ENCODE measurements at places on chromosomes 7 and 10.

DNA sequence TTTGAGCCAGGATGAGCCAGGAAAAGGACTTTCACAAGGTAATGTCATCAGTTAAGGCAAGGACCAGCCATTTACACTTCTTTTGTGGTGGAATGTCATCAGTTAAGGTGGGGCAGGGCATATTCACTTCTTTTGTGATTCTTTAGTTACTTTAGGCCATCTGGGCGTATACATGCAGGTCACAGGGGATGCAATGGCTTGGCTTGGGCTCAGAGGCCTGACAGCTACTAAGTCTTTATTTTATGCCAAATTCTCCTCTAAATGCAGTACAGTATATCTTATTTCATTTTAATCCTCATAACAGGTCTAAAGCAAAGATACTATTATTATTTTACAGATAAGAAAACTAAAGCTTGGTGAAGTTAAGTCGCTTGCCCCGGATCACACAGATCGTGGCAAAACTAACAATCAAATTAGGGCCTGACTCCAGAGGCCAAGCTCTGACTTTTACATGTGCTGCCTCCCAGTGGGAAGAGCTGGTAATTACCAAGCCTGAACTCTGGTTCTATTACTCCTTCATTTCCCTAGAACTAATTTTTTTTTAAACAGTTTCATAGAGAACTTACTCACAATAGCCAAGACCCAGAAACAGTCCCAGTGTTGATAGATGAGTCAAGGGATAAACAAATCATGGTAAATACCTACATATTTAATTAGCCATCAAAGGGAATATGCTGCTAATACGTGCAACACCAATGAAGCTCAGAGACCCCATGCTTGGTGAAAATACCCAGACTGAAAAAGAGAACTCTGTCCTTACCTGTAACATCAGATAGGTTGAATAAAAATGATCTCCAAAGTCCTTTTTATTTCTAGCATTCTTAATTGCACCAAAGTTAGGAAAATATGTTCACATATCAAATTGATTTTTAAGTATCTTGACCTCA is 35.4 kb downstream of the C7orf25 start:
- no peak for DNase-seq

DNA sequence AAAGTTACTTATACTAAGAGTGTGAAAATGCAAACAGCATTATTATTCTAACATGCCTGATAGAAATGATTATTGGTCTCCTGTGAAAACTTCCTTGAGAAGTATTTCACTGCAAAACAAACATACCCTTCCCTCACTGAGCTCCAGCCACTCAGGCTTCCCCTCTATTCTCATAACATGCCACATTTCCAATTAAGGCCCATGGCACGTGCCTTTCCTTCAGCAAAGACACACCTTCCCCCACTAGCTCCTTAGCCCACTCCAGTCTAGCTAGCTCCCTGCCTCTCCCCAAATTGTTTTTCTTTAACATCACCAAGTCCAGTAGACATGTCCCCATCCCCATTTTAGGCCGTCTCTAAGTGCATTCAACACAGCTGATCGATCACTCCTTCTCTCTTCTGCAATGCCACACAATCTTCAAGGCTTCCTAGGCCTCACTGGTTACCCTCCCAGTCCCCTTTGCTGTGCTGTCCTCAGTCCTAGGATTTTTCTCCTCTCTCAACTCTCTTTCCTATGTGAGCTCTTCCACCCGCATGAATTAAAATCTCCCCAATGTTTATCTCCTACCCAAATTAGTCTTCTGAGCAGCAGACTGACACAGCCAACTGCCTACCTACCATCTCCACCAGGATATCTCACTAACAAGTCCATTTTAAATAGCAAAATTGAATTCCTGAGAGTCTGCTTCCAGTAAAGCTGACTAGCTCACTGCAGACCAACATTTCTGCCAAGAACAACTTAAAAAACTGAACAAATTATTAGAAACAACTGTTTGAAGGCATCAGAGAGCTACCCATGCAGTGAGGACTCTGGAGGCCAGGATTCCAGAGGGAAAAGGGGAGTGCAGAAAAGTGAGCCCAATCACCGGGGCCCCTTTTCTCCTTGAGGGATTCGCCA is 11.9 kb downstream of the CYTH3 start:
- no peak for DNase-seq

DNA sequence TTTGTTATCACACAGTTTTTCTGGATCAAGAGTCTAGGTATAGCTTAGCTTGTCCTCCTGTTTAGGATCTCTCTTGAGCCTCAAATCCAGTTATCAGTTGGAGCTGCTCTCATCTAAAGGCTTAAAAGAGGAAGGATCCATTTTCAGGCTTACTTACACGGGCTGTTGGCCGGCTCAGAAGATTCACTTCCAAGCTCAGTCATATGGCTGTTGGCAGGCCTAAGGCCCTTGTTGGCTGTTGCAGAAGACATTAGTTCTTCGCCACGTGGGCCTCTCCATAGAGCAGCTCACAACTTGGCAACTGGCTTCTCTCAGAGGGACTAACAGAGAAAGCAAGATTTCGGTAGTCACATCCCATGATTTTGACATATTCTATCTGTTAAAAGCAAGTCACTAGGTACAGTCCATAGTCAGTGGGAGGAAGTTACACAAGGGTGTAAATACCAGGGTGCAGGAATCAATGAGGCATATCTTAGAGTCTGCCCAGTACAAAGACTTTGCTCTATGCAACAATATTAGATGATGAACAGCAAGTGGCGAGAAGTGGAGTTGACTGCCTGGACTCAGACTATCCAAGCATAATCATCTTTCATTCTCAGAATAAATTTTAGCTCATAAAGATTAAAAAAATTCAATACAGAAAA is 280.1 kb upstream of the MBL2 start:
- DNase-seq = no peak

DNA sequence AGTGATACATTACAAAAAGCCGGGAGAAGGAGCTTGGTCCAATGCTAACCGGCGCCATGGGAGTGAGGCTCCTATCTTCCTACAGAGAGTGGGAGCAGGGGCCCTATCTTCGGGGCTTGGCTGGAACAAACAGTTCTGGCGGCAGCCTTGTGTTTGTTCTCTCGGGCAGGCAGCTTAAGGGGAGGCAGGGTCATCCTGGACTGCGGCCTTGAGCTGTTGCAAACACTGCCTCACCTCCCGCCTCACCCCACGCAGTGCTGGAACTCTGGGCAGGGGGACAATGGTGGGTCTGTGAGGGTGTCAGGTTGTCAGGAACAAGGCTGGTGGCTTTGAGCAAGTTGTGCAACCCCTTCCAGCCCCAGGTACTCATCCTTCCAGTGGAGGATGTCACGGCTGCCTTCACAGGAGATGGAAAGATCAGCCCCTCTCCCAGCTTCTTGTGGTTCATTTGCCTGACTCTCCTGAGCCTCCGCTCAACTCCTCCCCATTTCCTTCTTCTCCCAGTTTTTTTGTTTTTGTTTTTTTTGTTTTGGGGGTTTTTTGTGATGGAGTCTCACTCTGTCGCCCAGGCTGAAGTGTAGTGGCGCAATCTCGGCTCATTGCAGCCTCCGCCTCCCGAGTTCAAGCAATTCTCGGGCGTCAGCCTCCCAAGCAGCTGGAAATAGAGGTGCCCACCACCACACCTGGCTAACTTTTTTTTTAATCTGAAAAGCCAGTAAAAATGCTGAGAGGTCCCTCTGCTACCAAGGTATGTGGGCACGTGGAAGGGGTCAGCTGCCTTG is 57.4 kb downstream of the SPOCK2 start:
- DNase-seq = no peak

DNA sequence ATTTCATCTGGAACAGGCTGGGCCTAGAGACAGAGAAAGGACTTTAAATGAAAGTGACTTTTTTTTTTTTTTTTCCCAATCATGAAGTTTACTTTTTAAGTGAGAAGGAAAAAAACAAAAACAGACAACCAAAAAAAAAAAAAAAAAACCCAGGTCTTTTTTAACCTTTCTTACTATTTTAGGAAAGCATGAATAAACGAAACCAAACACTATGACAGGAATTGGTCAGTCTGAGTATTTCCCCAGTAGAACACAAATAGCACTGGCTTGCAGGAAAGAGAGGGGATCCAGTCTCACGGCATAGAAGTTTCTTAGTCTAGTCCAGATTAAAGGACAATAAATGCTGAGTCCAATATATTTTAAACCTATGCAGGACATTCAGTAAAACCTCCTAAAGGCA is 180.5 kb upstream of the CCDC6 start:
- DNase-seq = no peak

DNA sequence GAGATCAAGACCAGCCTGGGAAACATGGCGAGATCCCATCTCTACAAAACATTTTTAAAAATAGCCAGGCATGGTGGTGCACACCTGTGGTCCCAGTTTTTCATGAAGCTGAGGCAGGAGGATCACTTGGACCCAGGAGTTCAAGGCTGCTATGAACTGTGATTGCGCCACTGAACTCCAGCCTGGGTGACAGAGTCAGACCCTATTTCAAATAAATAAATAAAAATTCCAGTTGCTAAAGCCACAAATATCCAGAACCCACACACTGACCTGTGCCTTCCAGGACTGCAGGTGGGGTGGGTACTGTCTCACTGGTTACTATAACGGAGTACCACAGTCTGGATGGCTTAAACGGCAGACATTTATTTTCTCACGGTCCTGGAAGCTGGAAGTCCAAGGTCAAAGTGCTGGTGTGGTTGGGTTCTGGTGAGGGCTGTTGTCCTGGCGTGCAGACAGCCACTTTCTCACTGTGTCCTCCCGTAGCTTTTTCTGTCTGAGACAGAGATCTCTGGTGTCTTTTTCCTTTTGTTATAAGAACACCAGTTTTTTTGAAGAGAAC is 38.8 kb downstream of the ASB13 start:
- no peak for DNase-seq

DNA sequence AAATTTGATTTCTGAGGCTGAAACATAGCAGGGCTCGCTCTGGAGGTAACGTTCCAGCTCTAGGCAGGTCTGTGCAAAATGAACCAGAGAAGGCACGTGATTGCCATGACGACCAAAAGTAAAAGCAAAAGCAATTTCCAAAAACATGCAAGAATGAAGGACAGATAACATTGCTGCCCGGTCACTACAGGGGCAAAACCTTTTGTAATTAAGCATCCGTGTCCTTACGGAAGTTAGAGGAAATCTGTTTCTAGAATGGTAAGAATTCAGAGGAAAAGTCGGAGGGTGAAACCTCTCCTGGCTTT is 2.9 kb downstream of the KLF6 start:
- DNase-seq = no peak

DNA sequence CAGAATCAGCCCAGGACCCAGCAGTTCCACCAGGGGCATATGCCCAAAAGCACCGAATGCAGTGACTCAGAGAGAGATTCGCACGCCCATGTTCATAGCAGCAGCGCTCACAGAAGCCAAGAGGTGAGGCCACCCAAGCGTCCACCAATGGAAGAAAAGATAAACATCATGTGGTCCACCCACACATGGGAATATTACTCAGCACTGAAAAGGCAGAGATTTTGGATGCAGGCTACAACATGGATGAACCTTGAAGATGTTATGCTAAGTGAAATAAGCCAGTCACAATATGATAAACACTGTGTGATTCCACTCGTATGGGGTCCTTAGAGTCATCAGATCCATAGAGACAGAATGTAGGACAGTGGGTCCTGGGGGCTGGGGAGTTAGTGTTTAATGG is 427.4 kb downstream of the DNAJB6 start:
- no peak for DNase-seq

DNA sequence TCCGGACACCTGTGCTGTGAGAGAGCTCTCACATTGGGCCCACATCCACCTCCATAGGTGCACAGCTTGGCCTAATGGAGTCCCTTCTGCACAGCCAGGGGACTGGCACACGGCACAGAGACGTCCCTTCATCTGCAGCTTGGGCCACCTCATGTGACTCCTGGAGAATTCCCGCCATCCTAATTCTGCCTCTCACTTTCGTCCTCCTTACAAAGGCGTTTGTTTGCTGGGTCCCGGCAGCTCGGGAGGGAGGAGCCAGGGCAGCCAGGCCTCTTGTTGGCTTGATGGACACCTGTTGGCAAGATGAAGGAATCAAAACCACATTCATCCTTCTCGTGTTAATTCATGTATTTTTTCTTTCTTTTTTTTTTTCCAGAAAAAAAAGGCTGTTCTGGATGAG is 30.7 kb upstream of the TTYH3 start:
- no peak for DNase-seq

GRCh38 chr7:42432644-42433043 is 195.6 kb upstream of the GLI3 start:
- DNase-seq = no peak

DNA sequence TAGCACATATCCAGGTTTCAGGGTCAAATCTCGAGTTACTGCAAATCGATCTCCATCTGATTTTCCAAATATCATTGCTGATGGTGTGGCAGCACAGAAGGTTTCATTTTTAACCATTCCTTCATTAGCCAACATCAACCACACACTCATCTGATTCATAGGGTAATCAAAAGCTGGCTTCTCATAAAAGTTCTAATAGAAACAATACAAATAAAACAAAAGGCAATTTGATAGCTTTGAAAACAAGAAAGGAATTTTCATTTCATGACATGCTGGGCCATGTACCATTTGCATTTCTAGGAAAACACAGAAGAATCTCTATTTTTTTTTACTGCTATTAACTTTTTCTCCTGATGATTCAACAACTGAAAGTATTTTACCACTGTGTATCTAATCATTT is 147.7 kb upstream of the SLC26A5 start:
- no peak for DNase-seq

DNA sequence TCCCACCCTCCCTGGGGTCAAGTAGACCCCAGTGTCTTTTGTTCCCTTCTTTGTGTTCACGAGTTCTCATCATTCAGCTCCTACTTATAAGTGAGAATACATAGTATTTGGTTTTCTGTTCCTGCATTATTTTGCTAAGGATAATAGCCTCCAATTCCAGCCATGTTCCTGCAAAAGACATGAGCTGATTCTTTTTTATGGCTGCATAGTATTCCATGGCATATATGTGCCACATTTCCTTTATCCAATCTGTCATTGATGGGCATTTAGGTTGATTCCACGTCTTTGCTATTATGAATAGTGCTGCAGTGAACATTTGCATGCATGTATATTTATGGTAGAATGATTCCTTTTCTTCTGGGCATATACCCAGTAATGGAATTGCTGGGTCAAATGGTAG is 28.3 kb upstream of the CAMK2B start:
- no peak for DNase-seq

DNA sequence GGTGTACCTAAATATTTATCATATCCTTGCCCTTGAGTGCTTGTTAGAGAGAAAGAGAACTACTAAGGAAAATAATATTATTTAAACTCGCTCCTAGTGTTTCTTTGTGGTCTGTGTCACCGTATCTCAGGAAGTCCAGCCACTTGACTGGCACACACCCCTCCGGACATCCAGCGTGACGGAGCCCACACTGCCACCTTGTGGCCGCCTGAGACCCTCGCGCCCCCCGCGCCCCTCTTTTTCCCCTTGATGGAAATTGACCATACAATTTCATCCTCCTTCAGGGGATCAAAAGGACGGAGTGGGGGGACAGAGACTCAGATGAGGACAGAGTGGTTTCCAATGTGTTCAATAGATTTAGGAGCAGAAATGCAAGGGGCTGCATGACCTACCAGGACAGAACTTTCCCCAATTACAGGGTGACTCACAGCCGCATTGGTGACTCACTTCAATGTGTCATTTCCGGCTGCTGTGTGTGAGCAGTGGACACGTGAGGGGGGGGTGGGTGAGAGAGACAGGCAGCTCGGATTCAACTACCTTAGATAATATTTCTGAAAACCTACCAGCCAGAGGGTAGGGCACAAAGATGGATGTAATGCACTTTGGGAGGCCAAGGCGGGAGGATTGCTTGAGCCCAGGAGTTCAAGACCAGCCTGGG is 11.4 kb downstream of the SERPINE1 start:
- DNase-seq = no peak

- no peak for DNase-seq
These were observed 74.2 kb upstream of the ZPBP start for GRCh38 chr7:50166997-50167965.

All from NCI-H187 treated with DMSO at 0.1 percent for 48 hours (cell line).